ENCODE measurements at places on chromosomes 16 and 17.

GRCh38 chr16:22194707-22195444 is 11.2 kb upstream of the EEF2K start:
- no peak for DNase-seq

GRCh38 chr16:67555795-67556212 is 6.5 kb upstream of the CTCF start:
- DNase-seq: no peak

- no peak for DNase-seq
Observed at GRCh38 chr17:29643817-29644160, 21.1 kb upstream of the CORO6 start.

DNA sequence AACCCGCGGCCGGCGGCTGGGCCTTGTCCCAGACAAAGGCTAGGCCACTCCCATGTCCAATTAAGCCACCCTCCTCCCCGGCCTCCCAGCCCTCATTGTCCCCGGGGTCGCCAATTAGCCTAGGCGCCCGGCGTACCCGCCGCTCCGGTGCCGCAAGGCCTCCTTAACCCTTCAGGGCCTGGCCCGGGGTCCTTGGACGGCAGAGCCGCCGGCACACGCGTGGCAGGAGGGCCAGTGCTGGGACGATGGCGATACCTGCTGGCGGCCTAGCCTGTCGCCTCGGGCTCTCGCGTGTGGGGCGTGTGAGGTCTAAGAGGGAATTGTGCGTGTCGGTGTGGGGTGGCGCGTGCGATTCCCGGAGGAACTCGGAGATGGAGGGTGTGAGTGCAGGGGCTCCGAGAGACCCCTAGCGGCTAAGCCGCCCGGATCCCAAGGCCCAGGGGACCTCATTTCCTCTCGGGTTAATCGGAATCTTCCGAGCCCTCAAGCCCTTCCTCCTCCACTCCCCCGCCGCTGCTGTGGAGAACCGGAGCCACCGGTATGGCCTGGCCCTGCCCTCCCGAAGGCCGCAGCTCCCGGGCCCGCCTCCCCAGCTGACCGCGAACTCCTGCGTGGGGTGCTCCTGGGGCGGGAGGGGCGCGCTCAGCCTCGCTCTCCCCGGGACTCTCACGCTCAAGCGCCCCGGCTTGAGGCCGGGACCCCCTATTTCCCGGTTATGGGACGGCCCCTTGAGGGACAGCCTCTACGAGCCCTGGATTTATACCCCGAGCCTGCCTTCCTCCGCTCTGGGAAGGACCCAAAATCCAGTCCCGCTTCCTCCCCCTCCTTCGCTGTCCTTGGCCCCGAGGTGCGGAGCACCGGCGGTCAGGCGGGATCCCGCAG is 11.9 kb downstream of the TBX2 start:
- peak; percentile 66 for DNase-seq

GRCh38 chr17:79080349-79080748 is 5.7 kb downstream of the ENGASE start:
- DNase-seq: no peak

DNA sequence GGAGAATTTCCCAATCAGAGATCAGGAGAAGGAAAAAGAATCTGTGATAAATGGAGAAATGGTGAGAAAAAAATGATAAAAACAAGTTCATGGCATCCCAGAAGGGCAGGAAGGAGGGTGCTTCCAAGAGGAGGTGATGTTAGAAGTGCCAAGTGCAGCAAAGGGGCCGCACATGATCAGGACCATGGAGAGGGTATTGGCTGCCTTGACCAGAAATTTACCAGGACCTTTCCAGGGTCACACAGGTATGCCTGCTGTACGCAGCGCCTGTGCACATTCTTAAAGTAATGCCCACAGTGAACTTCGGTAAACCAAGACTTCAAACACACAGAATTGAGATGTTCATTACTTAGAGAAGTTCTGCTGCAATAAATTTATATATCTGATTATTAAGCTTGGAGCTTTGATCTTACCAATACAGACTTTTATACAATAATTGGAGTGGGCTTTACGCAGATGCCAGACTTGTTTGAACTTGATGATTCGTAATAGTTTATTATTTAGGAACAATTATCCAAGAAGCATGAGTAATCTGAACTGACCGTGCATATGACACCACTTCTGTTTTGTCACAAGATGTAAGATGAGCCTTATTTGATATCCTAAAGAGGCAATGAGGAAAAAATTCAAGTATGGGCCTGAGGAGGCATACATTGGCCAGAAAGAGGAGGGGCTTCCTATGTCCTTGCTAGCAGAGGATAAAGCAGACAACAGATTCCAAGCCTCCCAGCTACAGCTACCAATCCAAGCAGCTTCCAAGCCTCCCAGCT is 2.2 kb upstream of the KRT33A start:
- no peak for DNase-seq

DNA sequence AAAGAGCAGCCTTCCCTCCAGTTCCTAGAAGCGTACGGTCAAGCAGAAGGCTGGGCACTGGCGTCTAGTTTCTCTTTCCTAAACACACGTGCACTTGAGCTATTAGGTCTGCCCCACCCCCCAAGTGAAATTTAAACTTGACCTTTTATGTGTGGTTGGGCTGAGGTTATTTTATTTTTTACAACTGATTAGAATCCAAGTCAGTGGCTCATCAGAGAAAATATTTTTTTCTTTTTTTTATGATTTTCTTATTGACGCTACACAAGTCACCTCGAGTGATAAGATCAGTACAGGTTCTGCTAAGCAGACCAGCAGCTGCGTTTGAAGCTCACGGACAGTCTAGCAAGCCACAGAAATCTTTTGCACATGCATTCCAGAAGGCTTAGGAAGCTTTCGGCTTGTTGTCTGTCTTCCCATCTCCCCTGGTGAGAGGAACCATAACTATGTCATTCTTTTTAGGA is 95.1 kb downstream of the ZFHX3 start:
- no peak for DNase-seq

GRCh38 chr17:70716551-70716950 is 547.2 kb downstream of the KCNJ2 start:
- no peak for DNase-seq

DNA sequence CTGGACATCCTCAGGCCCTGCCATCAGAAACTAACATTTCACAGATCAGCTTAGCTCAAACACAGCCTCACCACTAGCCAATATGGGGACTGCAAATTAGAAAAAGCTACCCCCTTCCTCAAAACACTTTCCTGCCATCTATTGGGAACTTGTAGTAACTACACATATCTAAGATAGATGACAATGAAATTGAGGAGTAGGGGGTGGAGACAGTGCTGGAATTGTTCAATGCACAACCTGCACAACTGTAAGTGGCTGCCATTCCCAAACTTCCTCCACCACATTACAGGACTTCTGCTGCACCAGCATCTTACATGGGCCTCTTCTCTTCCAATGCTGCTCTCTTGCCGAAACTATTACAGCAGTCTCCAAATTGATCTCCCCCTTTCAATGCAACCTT is 21.9 kb downstream of the AIPL1 start:
- DNase-seq: no peak

DNA sequence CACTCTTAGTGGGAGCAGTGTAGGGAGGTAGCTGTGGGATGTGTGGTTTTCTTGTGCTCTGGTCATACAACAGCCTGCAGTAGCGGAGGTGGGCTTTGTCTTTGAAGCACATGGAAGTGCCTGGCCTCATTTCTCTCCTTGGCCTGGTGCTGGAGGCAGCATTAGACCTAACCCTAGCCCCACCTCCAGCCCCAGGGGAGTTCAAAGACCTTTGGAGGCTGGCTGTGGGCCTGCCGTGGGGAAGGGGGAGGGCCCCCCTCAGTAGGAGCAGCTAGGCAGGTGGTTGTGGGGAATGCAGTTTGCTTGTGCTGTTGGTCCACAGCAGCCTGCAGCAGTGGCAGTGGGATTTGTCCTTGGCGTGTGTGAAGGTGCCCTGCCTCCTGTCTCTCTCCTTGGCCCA is 91.7 kb downstream of the BCAS3 start:
- DNase-seq: no peak

DNA sequence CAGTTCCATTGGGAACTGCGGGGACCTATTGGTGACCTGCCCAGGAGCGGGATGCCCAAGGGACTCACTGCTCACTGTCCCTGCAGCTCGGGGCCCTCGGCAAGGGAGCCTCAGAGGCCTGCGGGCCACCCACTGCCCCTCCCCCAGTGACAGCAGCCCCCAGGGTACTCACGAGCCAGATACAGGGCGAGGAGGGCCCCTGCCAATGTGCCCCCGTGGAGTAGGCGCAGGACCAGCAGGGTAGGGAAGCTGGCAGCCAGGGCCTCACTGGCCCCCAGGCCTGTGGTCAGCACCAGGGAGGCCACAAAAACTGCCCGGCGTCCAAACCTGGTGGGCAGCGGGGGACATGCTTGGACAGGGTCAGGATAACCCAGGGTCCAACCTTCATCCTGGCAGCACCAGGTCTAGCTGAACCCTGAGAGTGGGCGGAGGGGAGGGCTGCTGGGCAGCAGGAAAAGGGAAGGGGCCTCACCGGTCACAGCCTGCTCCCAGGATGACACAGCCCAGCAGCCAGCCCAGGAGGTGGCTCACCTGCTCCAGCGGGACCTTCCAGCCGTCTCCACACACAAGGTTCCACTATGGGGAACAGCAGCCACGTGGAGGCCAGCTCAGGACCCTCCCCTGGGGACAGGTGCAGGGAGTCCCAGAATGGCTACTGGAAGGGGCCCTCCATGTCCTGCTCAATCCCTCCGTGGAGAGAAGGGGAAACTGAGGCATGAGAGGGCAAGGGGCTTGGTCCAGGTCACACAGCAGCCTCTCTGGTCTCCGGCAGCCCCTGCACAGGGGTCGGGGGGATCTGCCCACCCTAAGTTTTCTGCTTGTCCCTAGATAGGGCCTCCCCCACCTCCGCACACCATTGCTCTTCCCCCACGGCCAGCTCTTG is 855 bp downstream of the SLC22A31 start:
- DNase-seq: no peak

GRCh38 chr16:65069766-65070165 is 52.1 kb downstream of the CDH11 start:
- no peak for DNase-seq

DNA sequence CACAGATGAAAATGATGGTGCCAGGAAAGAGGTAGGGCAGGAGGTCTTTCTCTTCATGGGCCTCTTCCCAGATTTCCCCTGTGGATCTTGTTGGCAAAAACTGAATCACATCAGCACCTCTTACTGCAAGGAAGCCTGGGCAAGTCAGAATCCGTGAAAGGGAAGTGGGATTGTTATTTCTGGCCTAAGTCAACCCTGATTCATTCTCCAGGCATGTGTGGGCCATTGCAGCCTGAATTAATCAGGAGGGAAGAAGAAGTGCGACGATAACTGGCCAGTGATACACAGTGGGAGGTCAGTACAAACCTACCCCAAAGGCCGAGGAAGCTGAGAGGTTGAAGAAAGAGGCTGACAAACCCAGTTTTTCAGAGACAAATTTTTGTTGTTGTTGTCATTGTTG is 17.9 kb upstream of the NSMCE1 start:
- no peak for DNase-seq

DNA sequence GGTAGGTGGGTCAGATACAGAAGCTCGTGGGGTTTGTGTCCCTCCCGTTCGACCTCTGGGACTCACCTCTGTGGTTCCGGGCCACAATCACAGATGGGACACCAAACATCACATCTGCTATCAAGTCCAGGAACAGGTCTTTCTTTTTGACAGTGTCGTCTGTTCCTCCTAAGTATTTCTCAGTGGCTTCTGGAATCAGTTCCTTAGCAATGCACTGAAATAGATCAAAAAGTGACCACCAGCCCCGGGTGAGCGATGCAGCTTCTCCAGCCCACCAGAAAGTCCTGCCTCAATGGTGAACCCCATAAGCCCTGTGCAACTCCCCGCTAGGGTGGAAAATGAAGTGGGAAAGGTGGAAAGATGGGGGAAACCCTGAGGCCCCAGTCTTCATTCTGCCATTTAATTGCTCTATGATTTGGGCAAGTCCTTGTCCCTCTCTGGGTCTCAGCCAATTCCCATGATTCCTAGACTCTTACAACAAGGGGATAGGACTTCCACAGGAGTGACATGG is 22.4 kb downstream of the CES1 start:
- DNase-seq: no peak

- no peak for DNase-seq
Observed at GRCh38 chr17:78777881-78778280, 4.2 kb downstream of the CYTH1 start.

- no peak for DNase-seq
Observed at GRCh38 chr16:14069818-14070217, 1.3 kb upstream of the MRTFB start.

DNA sequence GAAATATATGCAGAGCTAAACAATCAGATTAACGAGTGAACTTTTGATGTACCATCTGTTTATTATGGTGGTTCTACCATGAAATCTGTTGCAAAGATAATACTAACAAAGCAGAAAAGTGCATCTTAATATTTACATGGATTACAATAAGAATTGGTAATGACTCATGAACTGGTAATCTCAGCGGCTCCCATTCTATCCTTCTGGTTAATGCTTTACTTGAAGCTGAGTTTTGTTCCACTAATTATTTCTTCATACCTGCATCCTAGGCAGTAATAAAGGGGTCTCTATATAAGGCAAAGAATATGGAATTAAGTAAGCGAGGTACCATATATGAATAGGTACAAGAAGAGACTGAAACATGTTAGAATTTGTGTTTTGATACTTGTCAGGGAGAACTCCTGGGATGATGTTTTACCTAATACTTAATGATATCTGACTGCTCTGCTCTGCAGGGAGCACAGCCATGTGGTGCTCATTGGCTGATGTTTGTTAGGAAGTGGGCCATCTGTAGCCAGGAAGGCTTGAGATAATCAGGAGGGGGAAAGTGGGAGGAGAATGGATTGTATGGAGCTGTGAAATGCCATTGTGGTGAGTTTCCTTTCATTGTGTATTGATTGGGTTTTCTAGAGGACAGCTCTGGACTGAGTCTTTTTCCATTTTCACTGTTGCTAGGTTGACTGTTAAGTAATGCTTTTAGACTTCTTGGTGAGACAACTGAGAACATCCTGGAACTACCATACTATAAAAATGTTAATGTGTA is 52.6 kb downstream of the MAP2K6 start:
- DNase-seq: no peak

DNA sequence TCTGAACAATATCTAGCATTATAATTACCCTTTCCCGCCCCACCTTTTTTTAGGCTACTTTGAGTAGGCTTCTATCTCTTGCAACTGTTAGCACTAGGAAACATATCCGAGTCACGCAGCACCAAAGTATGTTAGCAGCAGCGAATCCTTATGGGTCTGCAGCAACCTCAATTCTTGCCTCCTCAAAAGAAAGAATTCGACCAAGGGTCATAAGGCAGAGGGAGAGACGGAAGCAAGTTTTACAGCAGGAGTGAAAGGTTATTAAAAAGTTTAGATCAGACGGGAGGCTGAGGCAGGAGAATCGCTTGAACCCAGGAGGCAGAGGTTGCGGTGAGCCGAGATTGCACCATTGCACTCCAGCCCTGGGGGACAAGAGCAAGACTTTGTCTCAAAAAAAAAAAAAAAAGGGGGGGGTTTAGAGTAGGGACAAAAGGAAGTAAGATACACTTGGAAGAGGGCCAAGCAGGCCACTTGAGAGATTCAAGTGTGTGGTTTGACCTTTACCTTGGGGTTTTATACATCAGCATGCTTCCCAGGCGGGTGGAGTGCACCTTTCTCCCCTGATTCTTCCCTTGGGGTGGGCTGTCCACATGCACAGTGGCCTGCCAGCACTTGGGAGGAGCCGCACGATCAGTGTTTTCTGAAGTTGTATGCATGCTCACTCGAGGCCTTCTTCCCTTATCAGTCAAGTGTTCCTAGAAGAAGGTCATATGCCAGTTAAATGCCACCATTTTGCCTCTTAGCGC is 67.7 kb downstream of the HLF start:
- no peak for DNase-seq

- no peak for DNase-seq
Observed at GRCh38 chr17:58264407-58265103, 16.2 kb downstream of the MPO start.
